ENCODE measurements at places on chromosomes 7 and 10.

GRCh38 chr7:81235997-81236396 is 317.1 kb upstream of the SEMA3C start:
- no peak for DNase-seq

DNA sequence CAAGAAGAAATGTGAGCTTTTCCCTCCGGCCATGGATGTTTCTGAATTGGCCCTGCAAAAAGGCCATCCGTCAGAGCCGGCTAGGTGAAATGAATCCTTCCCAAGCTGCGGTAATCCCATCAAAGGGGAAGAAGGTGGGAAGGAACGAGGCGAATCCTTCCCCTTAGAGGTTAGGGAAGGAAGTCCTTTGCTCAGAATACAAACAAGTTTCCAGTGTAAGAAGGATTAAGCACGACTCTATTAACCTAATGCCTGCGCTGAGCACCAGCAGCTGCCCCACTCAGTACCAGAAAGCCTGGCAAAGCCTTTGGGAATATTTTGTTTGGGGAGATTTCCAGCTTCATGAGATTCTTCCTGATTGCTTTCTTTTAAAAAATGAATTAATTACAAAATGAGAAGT is 42.8 kb downstream of the CLRN3 start:
- DNase-seq, result no peak

- DNase-seq, result no peak
Measured at GRCh38 chr7:92835851-92836488, 403 bp downstream of the CDK6 start.

- DNase-seq, result no peak
Measured at GRCh38 chr10:26890956-26891355, 30.2 kb upstream of the ABI1 start.

GRCh38 chr7:66964411-66964810 is 31.0 kb downstream of the SBDS start:
- no peak for DNase-seq

- DNase-seq, result no peak
Measured at GRCh38 chr10:76454506-76455140, 1023.2 kb downstream of the LRMDA start.

DNA sequence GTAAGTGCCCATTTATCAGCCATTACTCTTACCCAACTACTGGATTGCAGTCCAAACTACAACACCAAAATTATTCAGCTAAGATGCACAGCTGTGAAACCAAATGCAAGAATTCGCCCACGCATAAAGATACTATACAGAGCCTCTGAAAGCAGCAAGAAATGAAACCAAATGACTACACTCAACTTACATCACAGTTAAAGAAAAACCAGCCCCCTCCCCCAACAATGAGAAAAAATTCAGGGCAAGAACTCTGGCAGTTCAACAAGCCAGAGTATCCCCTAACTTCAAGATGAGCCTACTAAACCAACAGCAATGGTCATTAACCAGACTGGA is 209.1 kb upstream of the VWC2 start:
- DNase-seq, result no peak

Measured in stimulated activated CD8-positive, alpha-beta memory T cell treated with anti-CD3 and anti-CD28 coated beads, Interleukin-7, amount 100 ng/mL, for 1 hour (primary cell).